ENCODE measurements at places on chromosomes 1 and 21.

- no peak for DNase-seq
Measured at GRCh38 chr1:41848216-41848952, 70.3 kb downstream of the HIVEP3 start.

GRCh38 chr1:67333603-67334002 is 25.9 kb downstream of the IL12RB2 start:
- no peak for DNase-seq

DNA sequence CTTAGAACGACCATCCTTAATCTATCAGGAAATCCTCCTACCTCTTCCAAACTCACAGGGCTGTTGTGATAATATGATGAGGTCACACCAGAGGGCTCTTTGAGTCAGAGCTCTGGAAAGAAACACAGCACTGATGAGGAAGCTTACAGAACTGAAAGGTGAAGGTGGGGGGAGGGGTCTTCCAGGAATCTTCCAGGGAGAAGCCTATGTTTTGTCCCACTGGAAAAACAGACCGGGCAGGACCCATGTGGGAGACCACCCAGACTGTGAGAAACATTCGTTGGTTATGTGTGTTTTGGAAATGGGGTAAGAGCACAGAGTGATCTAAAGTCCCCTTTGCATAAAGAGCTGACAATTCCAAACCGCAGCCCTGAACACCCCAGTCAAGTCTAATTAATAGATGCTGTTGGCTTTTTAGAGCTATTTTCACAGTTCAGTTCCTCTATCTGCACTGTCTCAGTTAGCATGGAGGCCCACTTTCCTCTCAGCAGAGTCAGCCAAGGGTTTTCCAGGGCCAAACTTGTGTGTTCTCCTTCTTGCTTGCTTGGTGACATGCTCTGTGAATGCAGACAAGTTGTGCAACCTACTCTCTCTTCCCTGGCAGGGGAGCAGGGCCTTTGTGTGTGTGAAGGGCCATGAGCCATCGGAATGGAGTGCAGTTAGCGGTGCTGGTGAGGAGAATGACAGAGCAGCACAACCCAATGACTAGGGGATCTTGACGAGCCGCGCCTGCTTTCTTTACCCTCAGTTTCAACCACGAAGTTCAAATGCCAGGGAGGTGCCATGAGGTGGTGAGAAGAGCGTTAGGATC is 12.3 kb downstream of the PHLDA3 start:
- DNase-seq: no peak

- DNase-seq: no peak
Measured at GRCh38 chr1:214603819-214604252, 841 bp downstream of the CENPF start.

DNA sequence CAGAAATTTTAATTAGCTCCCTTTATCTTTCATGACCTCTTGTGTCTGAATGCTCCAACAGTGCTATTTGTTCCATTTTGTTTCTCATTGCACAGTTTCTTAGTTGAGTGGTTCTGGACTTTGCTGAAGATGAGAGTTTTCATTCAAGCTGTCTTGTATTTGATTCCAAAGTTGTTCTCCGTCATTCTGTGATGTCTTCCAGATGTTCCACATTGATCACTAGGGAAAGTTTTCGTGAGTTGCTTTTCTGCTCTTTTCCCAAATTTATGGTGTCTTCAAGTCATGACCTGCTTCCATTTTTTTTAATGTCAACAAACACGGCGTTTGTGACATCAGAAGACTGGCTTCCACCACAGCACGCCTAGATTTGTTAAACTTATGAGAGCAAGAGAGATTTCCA is 575.5 kb downstream of the MRPL39 start:
- DNase-seq: no peak

- DNase-seq: peak; percentile 25
Measured at GRCh38 chr1:240189386-240189989, 97.8 kb downstream of the FMN2 start.

- no peak for DNase-seq
Measured at GRCh38 chr1:119114786-119115185, 25.7 kb downstream of the WARS2 start.

DNA sequence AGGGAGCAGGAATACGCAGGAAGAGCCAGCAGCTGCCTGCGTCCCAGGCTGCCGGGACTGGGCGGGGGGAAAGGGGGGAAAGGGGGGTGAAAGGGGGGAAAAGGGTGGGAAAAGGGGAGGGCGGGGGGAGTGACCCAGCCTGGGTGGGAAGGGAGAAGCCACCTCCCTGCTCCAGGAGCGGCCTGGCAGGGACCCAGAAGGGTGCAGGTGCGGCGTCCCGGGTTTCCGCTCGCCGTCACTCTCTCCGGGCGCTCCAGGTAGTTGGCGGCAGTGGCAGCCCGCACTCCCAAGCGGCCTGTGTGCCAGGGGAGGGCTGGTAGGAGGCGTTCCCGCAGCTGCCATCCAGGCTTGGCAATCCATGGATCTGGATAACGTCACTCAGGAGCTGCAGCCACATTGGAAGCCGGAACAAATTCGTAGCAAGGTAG is 141.0 kb upstream of the NGF start:
- no peak for DNase-seq

DNA sequence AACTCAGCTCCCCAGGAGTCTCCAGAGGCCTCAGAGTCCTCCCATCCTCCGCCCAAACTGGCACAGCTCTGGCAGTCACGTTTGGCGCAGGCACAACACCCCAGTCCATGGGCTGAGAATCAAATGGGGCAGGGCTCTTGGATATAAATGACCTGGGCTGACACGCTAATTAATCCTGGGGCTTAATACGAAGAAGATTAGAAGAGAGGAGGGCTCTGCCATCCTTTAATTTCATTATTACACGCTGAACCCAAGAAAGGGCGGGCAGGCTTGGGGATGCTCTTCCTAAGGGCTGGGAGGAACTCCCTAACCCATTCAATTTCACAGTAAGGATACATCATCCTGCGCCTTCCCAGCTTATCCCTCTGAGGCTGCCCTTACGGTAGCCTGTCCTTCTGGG is 2.4 kb downstream of the GRIK3 start:
- DNase-seq: no peak

GRCh38 chr1:30706528-30706927 is 16.9 kb downstream of the MATN1 start:
- DNase-seq: no peak

DNA sequence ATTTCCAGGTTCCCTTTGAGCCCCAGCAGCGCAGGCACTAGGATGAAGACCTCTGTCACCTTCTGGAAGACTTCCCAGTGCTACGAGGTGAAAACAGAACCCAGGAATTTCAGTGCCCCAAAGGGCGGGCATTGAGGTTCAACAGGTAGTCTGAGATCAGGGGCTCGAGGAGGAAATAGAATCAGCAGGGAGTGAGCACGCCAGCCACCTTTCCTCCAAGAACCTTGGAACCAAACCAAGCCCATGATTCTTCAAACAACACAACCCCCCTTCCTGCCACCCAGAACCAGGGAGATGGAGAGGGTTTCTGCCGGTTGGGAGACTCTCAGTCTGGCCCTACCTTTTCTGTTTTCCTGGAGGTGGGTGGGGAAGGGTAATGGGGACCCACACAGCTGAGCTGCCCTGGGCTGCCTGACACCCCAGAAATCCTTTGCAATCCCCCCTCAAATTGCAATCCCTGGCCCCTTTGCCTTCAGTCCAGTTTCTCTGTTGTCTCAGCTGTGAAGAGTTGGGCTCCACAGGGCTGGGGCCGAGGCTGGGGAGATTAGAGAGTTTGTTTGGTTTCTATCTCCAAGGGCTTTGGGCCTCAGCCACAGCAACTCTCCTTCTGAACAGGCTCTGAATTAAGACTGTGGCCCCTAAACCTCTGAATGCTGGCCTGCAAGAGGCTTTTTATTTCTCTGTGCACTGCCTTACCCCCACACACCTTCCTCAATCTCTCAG is 11.9 kb downstream of the SLC41A1 start:
- DNase-seq: no peak

DNA sequence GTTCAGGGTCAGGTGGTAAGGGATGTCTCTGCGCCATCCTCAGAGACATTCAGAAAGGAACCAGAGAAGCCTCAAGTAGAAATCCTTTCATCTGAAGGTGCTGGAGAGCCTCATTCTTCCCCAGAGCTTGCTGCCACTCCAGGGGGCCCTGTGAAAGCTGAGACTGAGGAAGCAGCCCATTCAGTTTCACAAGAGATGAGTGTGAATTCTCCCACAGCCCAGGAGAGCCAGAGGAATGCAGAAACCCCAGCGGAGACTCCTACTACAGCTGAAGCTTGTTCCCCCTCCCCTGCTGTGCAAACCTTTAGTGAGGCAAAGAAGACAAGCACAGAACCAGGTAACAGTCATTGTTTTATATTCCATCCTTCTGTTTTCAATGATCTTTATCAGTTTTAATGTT is 38.7 kb downstream of the ZBTB40 start:
- DNase-seq: no peak

GRCh38 chr1:162463021-162463420 is 34.6 kb upstream of the UHMK1 start:
- DNase-seq: no peak

DNA sequence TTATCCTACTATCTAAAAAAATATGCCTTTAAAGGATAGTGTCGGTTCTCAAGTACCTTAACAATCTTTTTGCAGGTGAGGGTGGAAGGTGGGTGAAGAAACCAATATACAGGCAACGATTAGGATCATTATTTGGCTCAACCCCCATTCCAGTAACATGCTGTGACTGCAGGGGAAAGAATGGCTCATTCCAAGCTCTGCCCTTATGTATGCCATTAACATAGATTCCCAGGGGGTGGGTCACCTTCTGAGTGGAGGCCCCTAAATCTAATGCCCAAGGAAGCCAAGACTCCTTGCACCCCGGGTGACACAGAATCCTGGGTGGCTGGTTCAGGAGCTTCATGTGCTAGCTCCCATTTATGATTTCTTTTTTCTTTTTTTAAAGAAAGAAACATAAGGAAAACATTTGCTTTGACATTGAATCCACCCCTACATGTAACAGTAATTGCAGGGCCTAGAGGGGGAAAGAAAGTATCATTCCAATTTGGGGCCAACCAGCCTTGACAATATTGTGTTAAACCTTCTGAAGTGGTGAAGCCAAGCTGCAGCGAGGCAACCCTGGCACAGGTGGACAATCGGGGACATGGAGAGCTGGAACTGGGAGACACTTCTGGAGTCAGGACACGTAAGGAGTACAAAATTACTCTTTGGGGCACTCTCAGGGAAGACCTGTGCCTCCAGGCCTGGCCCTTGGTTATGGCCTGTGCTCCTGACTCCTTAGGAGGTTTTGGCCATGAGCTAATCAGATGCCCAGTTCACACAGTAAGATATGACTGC is 200.3 kb downstream of the PBX1 start:
- DNase-seq: no peak

Data from KG1 (cell line).